ENCODE measurements at places on chromosomes 11 and 22.

GRCh38 chr11:88849368-88849767, 216.4 kb downstream of the GRM5 start:
- DNase-seq: no peak

- no peak for DNase-seq
These were observed 243.7 kb downstream of the KIRREL3 start for GRCh38 chr11:126756855-126757254.

DNA sequence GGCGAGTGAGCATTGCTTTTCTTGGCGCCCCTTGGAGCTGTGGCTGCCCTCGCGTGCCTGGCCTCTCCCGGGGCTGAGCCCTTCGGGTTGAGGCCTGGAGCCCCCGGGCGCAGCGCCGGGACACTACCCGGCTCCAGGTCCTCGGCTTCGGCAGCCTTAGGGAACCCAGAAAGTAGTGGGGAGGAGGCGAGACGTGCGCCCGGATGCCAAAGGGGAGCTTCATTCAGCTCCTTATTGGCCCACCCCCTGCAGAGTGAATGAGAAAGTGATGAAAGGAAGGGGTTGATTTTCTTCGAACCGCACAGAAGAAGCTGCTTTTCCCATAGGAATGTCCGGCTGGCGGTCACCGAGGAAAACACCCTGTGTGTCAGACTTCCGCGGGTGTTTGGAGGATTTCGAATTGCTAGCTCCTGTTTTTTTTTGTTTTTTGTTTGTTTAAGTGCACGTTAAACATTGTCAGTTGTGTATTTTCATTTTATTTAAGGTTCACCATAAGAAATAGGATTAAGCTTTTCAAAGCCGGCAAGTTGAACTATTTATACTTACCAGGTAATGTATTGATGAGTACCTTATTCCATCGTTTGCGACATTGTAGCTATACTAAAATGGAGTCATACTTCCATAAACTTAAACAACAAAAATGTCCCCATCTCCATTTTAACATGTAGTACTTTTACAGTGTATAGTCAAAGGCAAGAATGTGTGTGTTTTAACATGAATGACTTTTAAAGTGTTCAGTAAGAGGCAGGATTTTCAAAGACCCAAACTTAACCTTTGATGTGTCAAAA, 841 bp upstream of the EIF4G2 start:
- DNase-seq: peak; percentile 46

DNA sequence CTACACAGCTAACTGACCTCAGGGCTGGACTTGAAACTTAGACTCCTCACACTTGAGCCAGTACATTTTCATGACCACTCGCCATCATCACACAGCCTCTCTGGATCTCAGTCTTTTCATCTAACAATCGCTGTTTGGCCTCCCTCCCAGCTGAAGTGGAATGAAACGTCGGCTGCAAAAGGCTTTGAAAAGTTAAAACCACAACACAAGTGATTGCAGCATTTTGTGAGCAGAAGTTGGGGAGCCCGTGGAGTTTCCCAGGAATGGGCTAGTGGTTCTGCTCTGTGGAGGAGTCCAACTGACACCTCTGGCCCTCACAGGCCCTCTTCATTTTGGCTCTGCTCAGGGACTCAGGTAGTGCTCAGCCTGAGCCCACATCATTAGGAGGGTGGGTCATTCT, 35.9 kb upstream of the TRIM29 start:
- no peak for DNase-seq

DNA sequence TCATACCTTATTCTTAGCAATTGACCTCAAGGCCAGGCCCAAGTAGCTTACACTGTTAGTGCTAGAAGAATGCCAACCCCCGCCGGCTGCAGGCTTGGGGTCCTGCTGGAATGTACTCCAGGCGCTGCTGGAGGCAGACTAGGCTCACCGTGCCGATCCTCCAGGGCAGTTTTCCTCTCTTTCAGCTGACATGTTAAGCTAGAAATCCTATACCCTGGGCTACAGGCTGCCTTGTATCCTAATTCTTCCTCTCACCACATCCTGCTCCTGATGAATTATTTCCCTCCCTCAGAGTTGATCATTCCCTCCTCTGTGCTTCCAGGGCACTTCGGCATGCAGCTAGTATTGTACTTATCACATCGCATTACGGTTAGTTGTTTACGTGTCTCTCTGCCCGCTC, 3.4 kb downstream of the SPTBN2 start:
- no peak for DNase-seq

- DNase-seq: no peak
These were observed 70.8 kb upstream of the TEAD1 start for GRCh38 chr11:12603143-12604088.

DNA sequence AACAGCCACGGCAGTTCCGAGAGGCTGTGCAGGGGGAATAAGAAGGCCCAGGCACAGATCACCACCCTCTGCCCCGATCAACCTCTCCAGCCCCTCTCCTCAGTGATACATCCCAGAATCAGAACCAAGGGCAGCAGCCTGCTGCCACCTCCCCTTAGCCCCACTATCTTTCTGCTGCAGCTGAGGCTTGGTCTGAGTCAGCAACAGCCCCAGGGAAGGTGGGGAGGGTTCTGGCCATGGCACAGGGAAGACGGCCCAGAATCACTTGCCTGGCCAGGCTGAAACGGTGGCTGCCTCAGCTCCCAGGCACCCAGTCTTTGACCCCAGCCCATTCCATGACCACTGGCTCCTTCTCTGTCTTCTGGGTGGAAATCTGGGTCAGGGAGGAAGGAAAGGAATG, 2.3 kb downstream of the CHID1 start:
- peak; percentile 95 for DNase-seq

DNA sequence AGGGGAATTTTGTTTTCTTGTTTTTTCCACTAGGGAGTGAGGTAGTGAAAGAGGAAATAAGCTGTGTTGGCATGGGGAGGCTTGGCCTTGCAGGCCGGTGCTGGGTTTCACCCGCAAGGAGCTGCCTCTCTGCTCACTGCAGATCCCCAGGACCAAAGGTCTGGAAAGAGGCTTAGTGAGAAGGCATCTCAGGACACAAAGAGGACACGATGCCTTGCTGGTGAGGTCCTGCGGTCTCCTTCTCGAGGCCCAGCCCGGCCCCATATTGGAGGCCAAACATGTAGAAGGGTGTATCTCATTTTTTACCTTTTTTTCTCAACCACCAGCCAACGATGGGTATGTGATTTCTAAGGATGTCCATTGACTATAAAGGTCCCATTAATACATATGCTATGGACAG, 17.6 kb downstream of the TIMP3 start:
- DNase-seq: no peak

GRCh38 chr11:92300876-92301275, 76.3 kb downstream of the FAT3 start:
- DNase-seq: no peak

Measured in hematopoietic multipotent progenitor cell treated with erythropoietin and hydrocortisone succinate and interleukin-3 and kit ligand, for 15 days (in vitro differentiated cells).